ENCODE measurements at places on chromosomes 7 and 10.

GRCh38 chr10:90935581-90936275 is 14.8 kb upstream of the ANKRD1 start:
- no peak for DNase-seq

- DNase-seq: no peak
Observed at GRCh38 chr7:91128683-91129348, 135.4 kb upstream of the FZD1 start.

DNA sequence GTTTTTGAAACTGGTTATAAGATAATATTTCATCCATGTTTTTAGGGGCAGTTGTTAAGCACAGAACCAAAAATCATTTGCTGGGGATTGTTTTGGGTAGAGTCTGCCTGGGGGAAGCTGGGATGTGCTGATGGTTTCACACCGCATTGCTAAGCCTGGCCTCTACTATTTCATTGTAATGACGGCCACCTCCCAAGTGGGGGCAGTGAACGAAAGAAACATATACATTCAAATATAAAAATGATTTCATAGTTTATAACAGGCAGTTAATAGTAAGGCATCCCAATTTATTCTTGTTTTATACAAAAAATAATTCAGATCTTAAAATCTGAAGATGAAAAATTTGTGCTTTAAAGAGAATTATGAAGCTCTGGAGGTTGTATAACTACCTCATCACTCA is 750.8 kb downstream of the REEP3 start:
- no peak for DNase-seq

DNA sequence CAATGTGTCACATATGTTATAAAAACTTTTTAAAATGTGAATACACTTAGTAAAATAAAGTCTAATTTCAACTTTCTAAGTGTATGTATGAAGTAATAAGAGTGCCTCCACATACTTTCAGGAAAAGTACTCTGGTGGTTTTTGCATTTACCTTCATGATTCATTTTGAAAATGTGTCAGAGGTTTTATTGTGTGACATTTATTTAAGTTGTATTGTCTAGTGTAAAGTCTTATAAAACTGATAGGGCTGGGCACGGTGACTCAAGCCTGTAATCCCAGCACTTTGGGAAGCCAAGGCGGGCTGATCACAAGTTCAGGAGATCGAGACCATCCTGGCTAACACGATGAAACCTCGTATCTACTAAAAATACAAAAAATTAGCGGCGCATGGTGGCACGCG is 226.5 kb downstream of the ITGB1 start:
- DNase-seq: no peak

DNA sequence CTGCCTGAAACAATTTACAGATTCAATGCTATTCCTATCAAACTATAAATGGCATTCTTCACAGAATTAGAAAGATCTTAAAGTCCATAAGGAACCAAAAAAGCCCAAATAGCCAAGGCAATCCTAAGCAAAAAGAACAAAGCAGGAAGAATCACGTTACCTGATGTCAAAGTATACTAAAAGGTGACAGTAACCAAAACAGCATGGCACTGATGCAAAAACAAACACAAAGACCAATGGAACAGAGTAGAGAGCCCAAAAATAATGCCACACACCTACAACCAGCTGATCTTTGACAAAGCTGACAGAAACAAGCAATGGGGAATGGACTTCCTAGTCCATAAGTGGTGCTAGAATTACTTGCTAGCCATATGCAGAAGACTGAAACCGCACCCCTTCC is 166.0 kb downstream of the KMT2E start:
- no peak for DNase-seq

- no peak for DNase-seq
Observed at GRCh38 chr10:86294346-86295265, 72.0 kb downstream of the GRID1 start.

- no peak for DNase-seq
Observed at GRCh38 chr7:50664461-50664922, 99.3 kb upstream of the DDC start.

DNA sequence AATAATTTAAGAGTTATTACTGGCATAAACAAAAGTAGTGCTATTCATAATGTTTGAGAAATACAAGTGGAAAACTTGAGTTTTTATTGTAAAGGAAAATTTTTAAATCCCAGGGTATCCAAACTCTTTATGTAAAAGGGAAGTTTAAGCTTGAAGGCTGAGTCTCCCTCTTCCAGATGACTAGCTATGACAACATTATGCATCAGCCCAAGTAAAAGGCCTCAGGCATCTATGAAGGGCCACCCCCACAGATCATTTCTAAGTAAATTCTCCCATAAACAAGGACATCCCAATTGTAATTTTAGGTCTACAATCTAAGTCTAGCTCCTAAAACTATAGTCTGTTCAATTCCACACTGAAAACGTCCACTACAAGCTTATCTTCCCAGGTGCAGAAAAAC is 166.2 kb upstream of the STEAP1 start:
- no peak for DNase-seq

- no peak for DNase-seq
Observed at GRCh38 chr7:102277901-102278300, 8.8 kb upstream of the SH2B2 start.

DNA sequence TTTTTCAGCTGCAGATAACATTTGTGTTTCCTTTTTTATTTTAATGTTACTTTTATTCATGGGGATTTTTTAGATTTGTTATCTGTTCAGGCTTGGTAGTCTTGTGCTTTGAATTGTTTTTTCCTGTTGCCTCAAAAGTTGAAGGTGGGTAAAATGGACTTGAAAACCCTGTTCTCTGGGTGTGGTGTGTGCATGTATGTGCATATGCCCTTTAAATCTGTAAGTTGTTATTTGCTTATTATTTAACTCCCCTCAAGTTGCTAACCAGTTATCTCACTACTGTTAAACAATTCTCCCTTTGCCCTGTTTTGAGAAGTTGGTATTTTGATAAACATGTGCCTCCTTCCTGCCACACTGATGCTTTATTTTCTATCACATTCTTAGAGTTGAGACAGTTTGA is 30.6 kb downstream of the TSPAN14 start:
- DNase-seq: no peak

Measured in Right ventricle myocardium superior (tissue), 1 donor.